ENCODE measurements at places on chromosomes 3 and 15.

GRCh38 chr3:82082796-82083195 is 321.4 kb upstream of the GBE1 start:
- no peak for DNase-seq

DNA sequence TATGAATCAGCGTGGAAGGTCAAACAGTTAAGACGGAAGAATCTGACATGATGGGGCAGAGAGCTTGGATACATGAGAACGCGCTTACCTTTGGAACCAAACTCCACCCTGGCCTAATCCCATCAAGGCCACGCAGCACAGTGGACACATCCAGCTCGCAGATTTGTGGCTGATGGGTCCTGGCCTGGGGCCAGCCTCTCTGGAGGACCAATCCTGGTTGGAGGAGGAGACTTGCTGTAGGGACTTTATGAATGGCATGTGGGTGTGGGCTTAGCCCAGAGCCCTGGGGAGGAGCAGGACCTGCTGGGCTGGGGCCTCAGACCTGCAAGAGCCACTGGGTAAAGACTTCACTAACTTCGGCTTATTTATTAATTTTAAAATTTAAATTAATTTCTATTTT is 73.4 kb upstream of the ANKRD34C start:
- no peak for DNase-seq

DNA sequence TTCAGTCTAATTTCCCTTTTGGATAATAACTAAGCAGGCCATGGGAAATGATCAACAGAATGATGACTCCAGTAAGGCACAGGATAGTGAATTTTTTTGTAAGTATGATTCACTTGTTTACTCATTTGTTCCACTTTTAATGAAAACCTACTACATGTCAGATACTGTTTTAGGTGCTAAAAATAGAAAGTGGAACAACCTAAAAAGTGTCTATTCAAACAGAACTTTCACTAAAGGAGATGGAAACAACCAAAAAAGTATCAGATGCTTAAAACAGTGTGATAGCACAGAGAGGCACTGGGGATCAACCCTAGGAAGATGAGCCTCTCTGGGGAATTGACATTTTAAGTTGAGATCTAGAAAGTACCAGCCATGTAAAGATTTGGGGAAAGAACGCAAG is 11.1 kb downstream of the RYK start:
- no peak for DNase-seq

DNA sequence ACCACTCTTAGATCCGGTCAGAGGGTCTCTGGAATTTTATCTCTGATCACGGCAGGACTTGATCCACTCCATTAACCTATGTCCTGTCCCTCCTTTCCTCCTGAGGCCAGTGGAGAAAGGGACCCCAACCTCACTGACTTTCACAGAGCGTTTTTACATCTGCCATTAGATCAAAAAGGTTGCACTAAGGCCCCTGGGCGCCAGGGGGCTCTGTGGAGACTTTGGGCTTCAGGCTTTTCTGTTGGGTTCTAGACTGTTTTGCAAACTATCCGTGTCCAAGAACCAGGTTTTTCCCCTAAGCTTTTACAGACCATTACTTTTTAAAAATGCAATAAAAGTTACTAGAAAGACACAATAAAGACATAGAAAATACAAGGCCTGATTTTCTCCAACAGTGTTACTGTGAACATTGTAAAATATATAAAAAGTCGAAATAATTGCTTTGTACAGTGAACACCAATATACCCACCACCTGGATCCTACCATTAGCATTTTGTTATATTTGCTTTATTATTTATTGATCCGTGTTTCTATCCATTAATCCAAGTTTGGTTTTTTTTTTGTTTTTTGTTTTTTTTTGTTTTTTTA is 159.7 kb downstream of the POLR2M start:
- DNase-seq, result no peak

- DNase-seq, result no peak
These were observed 36.9 kb downstream of the LIMD1 start for GRCh38 chr3:45631486-45631885.

DNA sequence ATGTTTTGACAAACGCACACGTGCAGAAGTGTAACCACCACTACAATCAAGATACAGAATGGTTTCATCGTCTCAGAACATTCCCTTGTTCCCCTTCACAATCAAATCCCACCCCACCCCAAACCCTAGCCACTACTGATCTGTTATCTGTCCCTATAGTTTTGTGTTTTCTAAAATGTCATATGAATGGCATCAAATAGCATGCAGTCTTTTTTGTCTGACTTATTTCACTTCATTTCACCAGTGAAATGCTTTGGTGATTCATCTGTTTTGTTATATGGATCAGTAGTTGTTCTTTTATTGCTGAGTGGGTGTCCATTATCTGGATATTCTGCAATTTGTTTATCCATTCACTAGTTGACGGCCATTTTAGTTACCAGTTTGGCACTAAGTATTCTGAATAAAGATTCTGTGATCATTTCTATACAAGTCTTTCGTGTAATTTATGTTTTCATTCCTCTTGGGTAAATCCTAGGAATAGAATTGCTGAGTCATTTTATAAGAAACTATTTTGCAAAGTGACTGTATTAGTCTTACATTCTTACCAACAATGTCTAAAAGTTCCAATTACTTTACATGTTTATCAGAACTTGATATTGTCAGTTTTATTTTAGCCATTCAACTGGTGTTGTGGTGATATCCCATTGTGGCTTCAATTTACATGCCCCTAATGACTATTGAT is 232.8 kb downstream of the CLSTN2 start:
- DNase-seq, result no peak

DNA sequence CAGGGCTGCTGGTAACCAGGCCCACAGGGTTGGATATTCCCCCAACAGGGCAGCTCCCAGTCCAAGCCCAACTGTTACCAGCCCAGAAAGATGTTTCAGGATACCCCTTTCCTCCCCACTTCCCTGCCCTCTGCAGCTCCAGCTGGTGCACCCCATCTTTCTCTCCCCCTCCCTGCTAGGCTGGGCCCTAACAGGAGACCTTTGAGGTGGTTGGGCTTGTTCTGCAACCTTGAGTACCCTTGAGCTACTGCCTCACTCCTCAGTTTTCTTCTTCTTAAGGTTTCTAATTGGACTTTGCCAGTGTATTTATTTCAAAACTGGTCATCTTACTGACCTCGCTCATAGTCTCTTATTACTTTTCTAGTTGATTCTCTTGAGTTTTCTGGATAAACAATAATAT is 16.9 kb upstream of the INSYN1 start:
- DNase-seq, result no peak

GRCh38 chr3:43330981-43331380 is 44.6 kb downstream of the SNRK start:
- no peak for DNase-seq

DNA sequence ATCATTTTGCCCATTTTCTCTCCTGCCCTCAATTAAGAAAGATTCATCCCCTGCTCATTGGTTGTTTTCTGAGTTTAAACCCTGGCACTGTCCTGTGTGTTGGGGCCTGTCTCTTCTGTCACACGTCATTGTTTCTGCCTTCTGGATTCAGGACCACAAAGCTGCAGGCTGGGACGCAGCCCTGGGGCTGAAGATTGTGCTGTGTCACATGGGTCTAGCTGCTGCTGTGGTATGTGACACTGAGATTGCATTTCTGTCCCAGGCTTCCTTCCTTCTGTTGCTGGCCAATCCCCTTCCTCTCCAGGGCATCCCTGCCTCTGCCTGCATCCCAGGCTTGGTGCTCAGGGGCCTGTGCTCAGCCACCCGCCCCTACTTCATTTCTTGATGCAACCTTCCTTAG is 28.9 kb downstream of the INSYN1 start:
- DNase-seq, result no peak

DNA sequence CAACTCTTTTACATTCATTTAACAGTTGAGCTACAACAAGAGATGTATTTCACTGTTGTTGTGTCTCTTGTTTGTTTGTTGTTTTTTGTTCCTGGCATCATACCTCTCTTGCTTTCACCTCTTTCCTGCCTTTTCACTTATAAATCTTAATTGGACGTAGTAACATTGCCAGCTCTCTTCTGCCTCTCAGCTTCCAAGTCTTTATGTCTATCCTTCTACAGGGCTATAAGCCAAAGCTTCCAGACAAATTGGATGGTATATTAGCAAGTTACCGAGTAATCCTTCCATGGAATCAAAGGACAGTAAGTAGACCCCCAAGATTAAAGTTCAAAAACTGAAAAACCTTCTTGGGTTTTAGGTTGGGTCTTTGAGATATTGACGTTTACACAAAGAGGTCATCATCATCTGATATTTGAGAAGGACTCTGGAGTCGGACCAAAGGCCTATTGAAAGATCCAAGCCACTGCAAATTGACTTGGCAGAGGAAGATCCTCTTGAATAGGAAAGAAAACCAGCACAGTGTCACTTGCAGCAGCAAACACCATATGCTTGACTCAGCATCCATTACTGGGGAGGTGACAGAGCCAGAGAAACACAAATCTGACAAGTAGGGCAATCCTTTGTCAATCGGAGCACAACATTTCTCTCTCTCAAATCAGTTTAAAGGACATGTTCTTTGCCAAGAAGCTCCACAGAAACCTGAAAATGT is 648.5 kb upstream of the NR2F2 start:
- no peak for DNase-seq

GRCh38 chr3:49378249-49378895 is 20.2 kb upstream of the GPX1 start:
- DNase-seq, result no peak

DNA sequence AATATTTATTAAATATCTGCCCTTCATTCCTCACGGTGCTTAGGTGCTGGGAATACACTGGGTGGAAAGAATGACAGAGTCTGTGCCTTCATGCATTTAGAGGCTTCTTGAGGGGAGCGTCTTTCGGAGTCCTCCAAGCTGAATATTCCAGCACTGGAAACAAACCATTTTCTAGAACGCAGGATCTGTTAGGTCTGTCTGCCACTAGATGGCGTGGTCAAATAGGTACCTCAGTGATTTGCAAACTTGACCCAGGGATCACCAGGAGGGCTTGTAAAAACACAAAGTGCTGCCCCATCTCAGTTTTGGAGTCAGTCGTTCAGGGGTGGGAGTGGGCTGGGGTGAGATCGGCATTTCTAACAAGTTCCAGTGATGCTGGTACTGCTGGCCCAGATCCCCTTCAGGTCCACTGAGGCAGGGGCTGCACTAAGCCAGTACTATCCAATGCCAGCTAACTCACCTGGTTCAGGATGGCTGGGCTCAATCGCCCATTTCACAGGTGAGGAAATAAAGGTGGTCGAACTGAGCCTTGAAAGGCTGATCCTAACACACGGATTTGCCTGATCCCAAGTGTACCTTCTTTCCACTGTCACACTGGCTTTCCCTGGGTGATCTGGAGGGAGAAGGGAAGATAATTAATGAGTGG is 14.8 kb downstream of the ARNT2 start:
- DNase-seq, result no peak

GRCh38 chr15:41994171-41994650 is 21.9 kb upstream of the EHD4 start:
- DNase-seq, result no peak

GRCh38 chr3:10697918-10698317 is 118.1 kb upstream of the SLC6A11 start:
- DNase-seq, result no peak

- no peak for DNase-seq
These were observed 199.8 kb downstream of the XXYLT1 start for GRCh38 chr3:195071011-195071728.

GRCh38 chr15:66711862-66712261 is 9.8 kb downstream of the SMAD6 start:
- no peak for DNase-seq

GRCh38 chr3:134205451-134205850 is 45.2 kb downstream of the RYK start:
- DNase-seq, result no peak
